ENCODE measurements at places on chromosomes 4 and X.

DNA sequence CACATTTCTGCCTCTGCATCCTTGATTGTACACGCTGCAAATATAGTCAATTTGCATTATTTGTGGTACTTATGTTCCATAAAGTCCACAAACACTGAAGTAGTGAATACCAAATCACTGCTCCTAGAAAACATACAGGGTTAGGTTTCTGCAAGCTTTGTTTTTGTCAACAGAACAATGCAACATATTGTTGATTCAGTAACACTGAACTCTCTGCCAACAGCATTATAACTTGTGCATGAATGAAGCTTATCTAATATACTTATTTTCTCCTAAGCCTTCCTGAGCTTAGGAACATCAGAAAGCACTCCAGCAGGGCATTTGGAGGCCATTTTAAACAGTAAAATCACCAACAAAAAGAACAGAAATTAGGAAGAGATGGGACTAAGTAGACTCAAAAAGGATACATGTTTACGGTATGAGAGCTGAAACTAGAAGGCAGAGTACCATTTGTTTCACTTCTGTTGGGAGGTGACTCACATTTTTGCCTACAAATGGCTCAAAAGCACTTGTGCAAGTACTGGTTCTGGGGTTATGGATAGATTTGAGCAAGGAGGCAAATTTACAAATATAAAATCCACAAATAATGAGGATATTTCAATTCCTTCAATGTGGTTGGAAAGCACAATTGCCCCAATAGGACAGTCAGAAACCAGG lies 14.1 kb downstream of the COX18 start:
- no peak for DNase-seq

DNA sequence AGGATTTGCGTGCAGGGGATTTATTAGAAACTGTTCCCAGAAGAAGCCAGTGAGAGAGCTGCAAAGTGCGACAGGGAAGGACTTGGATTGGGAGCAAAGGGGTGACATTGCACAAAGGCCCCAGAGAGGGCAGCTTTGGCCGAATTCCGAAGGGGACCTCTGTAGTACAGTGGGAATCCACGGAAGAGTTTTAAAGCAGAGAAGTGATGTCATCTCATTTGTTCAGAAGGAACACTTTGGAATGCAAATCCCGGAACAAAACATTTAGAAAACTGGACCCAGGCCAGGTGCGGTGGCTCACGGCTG lies 71.7 kb downstream of the FAM184B start:
- DNase-seq: no peak

DNA sequence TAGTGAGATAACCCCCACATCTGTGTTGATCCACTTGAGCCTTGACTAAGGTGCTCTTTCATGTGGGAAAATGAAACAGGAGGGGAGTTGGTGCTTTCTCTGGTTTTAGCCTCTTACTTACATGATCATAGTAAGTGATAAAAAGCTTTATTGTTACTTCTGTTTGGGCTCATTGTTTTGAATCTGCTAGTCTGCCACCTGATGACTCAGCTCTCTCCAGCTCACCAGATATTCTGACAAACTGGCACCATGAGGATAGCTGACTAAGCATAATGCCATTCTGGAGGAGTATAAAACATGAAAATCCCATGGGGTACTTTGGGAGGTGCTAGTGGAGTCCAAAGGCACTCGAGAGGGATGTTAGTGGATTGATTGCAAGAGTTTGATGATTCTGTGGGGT lies 824.0 kb downstream of the RAPGEF2 start:
- no peak for DNase-seq

- no peak for DNase-seq
Measured at GRCh38 chrX:84240848-84241565, 53.0 kb upstream of the RPS6KA6 start.

DNA sequence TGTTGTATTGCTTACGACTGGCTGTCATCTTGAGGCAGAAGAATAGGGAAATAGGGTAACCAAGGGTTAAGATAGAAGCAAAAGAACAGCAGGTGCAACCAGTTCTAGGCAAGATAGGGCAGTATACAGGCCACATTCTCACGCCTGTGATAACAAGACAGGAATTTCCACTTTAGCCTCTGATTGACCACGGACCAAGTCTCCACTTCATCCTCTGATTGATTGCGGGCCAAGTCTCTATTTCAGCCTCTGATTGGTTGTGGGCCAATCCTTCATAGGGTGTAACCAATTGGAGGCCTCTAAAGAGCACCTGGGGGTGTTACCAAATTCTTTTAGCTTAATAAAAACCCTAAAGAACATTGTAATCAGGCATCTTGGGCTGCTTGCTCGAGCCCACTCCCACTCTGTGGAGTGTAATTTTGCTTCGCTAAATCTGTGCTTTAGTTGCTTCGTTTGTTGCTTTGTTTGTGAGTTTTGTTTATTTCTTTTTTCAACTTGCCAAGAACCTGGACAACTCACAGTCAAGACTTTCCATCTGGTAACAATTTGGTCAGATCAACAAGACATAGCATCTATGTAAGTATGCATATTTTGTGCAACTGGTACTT lies 8.7 kb upstream of the TBC1D9 start:
- DNase-seq: no peak

DNA sequence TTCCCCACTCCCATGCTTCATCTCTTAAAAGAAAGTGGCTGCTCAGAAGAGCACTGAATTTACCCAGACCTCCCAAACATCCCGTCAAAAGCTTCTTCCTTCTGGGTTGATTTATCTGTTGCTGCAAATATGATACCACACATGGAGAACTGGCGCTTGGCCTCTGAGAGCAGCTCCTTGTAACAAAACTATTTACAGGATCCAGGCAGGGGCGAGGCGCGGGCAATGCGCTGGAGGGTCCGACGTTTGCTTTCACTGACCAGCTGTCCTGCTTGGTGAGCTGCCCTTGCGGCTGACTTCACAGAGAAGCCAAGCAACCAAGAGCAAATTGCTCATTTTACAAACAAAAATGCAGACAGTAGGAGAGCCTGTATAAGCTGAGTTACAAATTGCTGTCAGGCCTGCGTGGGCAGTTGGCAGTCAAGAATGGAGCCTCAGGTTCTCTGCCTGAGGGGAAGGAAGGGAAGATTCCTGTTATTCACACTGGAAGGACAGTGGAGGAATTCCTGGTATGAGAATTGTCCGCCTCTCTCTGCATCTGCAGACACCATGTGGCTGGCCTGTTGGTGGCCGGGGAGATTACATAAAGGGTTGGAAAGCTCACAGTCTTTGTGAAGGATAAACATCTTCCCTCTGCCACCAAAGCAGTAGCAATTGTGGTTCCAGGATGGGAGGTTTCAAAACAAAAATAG lies 192.2 kb upstream of the LEF1 start:
- DNase-seq: no peak

DNA sequence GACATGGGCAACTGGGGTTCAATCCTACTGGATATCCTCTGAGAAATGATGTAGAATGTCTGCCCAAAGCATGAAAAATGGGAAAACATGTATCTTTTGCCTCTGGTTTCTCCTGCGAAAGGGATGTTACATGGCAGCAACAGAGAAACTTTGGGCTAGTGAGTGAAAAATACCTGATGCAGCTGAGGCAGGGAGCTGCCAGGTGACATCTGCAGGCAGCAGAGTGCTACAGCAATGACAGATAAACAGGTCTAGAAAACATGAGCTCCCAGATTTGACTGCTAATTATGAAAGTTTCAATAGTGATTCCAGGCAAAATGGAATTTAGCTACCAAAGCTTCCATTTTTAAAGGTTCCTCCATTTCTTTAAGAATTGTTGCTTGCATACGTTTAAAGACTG lies 4.8 kb upstream of the CXCL1 start:
- no peak for DNase-seq

GRCh38 chr4:15515106-15515505 lies 45.4 kb downstream of the CC2D2A start:
- DNase-seq: no peak

- DNase-seq: no peak
Measured at GRCh38 chrX:65894133-65894532, 145.7 kb downstream of the VSIG4 start.

DNA sequence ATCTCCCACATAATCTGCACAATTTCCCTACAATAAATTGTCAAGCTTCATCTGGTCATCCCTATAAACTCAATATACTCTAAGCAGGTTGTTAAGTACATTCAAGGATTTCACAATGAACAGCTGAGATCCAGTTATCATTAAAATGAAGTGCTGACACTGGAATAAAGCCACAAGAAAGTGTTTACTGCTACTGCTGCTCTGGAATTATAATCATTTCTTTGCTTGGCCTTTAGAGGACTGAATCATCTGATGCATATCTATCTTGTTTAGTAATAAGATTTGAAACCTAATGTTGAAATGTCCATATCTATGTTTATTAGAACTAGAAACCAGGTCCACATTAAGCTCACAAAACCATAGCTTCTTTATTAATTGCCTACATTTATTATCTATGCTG lies 338.6 kb upstream of the ZFP42 start:
- DNase-seq: no peak

DNA sequence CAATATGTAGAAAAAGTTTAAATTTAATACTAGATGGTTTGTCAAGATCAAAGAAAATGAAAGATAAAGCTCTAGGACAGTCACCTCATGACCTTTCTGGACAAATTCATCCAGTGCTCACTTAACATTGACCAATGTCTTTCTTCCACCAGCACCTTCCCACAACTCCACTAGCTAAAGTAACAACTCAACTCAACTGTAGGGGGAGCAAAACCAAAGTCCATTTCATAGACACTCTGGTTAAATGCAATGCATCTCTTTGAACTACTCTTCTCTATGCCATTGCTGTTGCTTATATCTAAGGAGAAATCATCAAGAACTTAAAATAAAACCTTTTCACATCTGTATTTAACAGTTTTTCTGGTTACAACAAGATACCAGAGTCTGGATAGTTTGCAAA lies 25.1 kb downstream of the UGT2B4 start:
- no peak for DNase-seq

GRCh38 chr4:4842476-4843441 lies 16.7 kb upstream of the MSX1 start:
- no peak for DNase-seq

- no peak for DNase-seq
Measured at GRCh38 chrX:78650906-78651437, 8.2 kb downstream of the RTL3 start.

- no peak for DNase-seq
Measured at GRCh38 chr4:4859799-4860599, 534 bp downstream of the MSX1 start.

DNA sequence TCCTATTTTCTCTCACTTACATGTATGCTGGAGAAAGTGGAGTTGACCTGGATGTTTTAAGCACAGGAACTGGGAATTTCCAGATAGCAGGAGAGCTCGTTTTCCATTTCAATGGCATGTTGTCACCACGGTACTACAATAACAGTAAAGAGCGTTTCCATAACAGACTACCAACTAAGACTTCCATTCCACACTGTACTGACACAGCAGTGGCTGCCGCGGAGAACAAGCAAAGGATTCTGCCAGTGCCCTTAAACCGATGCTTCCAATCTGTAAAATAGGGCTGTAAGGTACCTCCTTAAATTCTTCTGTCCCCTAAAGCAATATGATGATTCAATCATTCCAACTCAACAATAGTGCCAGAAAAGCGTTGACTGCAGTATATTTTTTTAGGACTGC lies 143.9 kb downstream of the KLHL13 start:
- no peak for DNase-seq

- DNase-seq: no peak
Measured at GRCh38 chrX:111928456-111928855, 52.5 kb downstream of the TRPC5OS start.

DNA sequence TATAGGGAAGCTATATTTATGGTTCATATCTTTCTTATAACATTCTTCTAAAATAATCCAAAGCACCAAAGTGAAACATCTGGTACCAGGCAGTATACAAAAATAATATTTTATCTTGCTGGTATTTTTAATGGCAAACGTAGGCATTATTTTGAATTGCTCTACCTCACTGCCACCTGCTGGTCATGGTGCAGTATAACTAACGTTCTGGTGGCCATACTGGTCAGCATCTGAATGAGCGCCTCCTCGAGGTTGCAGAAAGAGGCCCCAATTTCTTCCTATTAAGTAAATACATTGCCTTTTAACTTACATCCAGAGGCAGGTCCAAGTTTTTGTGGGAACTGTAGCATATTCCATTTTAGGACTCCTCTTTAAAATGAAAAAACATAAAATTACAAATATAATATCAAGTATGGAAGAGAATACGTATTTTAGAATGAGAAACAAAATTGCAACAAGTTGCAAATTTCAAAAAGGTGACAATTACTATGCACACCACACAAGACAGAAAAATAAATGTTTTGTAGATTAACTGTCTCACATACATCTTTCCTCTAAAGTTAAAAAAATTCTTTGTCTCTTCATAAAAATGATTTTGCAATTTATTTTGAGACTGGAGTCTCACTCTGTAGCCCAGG lies 22.9 kb upstream of the CWH43 start:
- DNase-seq: peak; percentile 30

DNA sequence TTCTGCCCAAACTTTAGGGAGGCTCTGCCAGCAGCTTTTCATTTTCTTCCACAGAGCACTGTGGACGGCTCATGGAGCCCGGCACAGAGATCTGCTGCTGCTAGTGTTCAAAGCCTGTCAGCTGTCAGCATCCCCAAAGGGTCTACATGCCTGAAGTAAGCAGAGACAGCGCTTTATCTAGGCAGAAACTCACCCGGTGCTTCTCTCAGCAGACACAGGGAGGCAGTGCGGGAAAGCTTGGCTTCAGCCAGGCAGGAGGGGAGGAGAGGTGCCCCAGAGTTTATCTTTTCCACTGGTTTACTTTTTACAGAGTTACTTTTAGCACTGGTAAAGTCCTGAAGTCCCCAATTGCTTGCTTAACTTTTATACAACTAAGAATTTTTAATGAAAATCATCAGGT lies 339.3 kb downstream of the NKX6-1 start:
- DNase-seq: no peak

DNA sequence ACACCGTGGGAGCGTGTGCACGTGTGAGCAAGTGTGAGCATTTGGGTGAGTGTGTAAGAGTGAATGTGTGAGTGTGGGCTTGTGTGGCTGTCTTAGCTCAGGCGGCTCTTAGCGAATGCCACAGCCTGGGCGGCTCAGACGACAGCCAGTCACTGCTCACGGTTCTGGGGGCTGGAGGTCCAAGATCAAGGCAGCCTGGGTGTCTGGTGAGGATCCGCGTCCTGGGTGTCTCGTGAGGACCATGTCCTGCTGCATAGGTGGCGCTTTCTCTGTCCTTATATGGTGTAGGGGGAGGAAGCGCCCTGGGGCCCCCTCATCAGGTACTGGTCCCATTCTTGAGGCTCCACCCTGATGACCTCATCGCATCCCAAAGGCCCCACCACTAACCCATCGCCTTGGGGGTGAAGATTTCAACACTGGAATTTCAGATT lies 4.5 kb downstream of the DOK7 start:
- no peak for DNase-seq

DNA sequence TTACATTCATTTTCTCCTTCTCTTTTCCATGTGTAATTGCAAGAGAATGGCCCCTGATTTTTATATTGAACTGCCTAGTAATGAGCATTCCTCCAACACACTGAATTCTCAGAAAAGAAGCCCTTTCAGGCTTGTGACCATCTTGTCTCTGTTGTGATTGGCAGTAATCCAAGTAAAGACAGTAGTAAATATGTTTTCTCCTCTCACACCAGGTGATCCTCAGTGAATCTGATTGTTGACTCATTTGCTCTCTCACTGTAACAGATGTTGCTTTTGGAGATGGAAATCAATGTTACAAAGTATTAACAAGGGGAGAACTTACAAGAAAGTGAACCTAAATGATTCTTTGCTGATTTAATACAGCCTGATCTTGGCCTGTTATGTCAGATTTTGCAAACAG lies 271.0 kb downstream of the AFF2 start:
- no peak for DNase-seq

Data from stimulated activated CD8-positive, alpha-beta memory T cell treated with anti-CD3 and anti-CD28 coated beads, Interleukin-7, amount 100 ng/mL, for 1 hour (primary cell).